ENCODE measurements at places on chromosomes 7 and 10. TPM values are rescaled to one million over a fixed set of nuclear protein-coding genes. Genes with fewer than 3 reads are reported as not detected.

- DNase-seq: no peak
Measured at GRCh38 chr10:111127081-111127848, 50.4 kb downstream of the ADRA2A start.

GRCh38 chr7:46759711-46760480 lies 822.0 kb downstream of the TNS3 start:
- DNase-seq: no peak

GRCh38 chr7:151810441-151811232 lies 66.3 kb downstream of the PRKAG2 start:
- DNase-seq: no peak

DNA sequence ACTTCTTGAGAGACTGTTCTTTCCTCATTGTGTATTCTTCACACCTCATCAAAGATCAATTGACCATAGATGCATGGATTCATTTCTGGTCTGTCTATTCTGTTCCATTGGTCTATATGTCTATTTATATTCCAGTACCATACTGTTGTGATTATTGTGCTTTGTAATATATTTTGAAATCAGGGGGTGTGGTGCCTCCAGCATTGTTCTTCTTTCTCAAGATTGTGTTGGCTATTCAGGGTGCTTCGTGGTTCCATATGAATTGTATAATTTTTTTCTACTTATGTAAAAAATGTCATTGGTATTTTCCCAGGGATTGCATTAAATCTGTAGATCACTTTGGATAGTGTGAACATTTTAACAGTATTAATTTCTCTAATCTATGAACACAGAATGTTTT lies 106.5 kb downstream of the EPC1 start:
- no peak for DNase-seq

- no peak for DNase-seq
Measured at GRCh38 chr7:25575634-25576033, 347.3 kb upstream of the NPVF start.

DNA sequence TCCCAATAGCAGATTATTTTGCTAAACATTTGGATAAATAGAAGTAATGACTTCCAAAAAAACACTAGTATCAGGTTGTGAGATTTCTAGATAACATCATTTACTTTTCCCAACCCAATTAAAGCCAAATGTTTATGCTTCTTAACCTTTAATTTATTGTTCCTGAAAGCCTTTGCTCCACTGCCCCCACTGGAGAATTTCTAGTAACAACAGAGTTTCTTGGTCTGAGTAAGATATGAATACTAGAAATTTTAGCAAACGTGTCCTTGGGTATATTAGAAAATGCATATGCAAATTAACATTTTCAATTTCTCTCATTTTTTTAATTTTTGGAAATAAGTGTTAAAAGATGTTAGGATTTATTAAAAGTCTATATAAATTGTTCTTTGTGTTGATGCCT lies 958.0 kb upstream of the PHF14 start:
- DNase-seq: no peak

The PHKG1 gene
- total RNA-seq: 6.0 TPM

The AZGP1 gene
- 2.3 TPM for total RNA-seq

The VKORC1L1 gene
- 15.6 TPM for total RNA-seq

Data from thoracic aorta (tissue), 2 donors.